ENCODE measurements at places on chromosomes 16 and 17.

DNA sequence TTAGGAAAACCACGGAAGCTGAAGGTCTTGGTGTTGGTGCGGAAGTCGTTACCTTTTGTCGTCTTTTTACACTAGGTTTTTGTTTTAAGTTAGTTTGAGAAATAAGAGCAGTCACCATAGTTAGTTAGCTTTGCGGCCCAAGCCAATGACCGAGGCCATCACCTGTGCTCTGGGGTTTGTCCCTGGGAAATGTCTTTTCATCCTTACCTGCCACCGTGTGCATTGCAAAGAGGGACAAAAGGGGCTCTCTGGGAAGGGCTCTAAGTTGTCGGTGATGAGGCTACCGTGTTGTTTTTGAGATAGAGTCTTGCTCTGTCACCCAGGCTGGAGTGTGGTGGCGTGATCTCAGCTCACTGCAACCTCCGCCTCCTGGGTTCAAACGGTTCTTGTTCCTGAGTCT, 49.8 kb downstream of the NDE1 start:
- DNase-seq: no peak

GRCh38 chr16:86949630-86950029, 367.6 kb downstream of the C16orf95 start:
- DNase-seq: no peak

DNA sequence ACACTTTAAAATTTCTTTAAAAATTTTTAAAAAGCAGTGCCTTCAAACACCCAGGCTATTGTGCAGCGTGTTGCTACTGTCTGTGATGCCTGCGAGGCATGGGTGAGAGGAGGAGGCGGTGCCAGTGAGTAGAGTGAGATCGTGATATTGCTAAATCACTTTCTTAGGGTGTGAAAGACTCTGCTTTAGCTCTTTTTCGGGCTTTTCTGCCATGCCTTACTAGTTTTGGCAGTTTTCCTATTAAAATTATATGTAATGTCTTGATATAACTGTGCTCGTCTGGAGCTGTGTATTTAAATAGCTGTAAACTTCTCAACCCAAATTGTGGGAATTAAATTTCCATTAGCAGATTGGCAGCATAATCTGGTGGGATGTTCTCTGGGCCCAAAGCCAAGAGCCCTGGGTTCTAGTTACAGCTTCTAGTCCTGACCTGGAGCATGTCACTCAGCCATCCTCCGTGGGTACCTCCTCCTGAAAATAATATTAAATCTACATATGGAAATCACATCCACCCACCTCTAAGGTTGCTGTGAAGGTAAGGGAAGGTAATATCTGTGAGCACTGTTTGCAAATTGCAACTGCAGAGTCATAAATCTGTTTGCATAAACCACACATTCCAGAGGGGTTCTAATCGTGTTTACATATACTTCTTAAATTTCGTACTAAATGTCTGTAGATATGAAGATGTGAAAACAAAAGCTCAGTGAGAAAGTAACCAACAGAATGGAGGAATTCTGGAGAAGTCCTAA, 264.3 kb upstream of the CACNG5 start:
- DNase-seq: no peak

- DNase-seq: peak; percentile 83
Measured at GRCh38 chr17:7435676-7436555, 681 bp downstream of the TMEM102 start.

GRCh38 chr16:17836868-17837602, 366.3 kb upstream of the XYLT1 start:
- DNase-seq: no peak

DNA sequence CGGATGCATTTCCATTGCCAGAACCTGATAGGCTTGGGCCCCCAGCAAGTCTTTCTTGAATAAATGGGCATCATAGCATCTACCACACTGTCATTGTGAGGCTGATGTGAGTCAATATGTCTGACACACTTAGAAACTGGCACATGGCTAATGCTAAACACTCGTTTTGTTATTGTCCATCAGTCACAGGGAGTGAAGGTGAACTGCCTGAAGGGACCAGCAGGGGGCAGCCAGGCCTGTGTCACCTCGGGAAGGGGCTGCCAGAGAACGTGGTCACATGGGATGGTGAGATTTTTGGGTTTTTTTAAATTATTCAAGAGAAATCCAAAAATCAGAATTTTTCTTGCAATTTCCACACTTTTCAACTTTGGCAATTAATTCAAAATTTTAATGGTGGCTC, 831 bp upstream of the RCVRN start:
- DNase-seq: no peak

DNA sequence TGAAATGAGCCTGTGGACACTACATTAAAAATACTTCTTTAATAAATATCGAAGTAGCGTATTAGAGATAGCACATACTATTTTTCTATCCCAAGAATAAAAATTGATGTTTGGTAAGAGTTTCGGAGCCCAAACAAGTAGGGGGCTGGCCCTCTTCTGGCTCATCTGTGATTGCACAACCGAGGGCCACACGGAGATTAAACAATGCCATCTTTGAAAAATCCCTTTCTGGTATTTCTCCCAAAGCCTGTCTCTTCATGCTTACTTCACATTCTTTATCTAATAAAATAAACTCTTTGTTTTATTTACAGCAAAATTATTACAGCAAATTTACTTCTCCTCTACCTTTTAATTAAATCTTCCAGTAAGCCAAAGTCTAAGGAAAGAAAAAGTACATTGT, 9.6 kb upstream of the MYH11 start:
- no peak for DNase-seq

DNA sequence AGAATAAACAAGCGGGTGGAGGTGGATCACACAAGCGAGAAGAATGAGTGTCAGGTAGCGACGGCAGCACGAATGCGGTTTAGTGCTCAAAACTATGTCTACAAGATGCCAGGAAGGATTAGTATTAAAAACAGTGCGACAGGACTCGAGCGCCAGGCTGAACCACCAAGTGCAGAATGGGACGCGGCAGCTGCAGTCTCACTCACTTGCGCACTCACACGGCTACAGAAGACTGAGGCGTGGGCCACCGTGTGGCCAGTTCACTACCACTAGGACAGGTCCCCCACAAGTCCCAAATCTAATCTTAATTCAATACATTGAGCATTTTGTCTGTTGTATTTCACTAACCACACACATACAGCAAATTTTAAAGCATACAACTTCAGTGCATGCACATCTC, 35.7 kb upstream of the TRAP1 start:
- DNase-seq: no peak

DNA sequence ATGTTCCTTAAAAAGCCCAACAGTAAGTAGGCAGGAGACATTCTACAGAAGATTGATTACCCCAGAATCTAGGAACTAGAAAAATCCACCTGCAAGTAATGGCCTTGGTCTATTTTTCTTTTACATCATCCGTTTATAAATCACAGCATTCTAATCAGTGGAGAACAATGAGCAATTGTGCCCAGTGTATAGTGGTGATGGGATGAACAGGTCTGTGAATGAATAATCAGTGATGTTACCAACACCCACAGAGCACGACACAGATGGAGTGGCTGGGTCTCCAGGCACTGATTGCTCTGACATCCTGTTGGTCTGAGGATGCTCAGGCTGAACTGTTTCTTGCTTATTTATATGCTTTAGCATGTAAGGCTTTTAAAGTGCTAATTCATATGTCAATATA, 1251.2 kb upstream of the CDH8 start:
- no peak for DNase-seq

DNA sequence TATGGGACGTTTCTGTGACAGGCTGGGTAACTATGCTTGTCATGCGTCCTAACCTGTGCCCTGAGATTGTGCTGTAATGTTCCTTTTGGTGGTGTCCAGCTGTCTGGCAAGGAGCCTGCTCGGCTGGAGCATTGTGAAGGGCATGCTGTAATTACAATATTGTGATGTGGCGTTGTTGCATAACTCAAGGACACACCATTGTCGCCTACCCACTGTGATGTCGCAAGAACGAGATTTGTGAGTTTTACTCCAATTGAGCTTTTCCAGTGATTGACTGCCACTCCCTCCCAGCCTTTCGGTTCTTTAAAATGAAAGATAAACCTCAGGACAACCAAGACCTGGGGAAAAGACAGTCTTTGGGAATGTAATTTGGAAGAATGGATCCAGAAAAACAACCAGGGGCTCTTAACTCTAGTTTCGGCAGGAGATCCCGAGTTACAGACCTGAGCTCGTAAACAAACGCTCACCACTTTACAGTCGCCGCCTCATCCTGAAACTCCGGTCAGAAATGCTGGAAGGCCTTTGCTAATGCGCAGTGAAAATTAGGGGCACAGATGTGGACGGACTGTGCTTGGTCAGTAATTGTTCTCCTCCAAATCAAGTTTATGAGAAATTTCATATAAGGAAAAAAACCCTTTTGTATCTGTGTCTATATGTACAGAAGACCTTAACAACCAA, 1.3 kb downstream of the ZNF750 start:
- no peak for DNase-seq

DNA sequence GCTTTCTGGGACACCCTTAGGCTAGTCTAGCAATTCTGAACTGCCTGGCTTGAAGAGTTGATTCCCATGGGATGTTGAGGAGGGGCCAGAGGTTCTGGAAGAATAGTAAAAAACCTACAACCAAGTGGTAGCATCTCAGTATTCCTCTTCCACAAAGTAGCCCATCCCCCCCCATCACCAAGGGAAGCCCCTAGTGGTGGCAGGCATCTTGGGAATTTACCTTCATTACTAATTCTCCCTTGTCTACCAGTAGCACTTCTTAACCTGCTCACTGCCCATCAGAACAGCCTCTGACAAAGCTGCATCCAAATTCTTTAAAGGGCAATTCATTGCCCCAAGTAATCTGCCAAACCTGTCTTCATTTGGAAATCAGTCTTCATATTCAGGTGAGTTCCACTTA, 12.8 kb upstream of the RAB11FIP4 start:
- DNase-seq: no peak

DNA sequence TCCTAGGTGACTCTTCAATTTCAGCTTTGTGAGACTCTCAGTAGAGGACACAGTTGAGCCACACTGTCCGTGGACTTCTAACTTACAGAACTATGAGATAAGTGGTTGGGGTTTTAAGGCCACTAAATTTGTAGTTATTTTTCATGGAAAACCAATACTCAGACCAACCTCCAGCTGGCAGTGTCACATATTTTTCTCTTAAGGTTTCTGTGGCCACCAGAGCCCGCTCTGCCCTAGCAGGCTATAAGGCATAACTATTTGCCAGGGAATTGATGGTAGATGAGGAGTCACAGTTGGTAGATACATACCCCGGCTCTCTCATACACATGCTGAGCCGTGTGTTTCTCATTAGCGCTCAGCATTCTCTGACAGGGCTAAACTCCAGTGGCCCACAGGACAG, 336.8 kb upstream of the MON1B start:
- no peak for DNase-seq

GRCh38 chr17:38867179-38867967, 2.5 kb upstream of the LASP1 start:
- peak; percentile 76 for DNase-seq

DNA sequence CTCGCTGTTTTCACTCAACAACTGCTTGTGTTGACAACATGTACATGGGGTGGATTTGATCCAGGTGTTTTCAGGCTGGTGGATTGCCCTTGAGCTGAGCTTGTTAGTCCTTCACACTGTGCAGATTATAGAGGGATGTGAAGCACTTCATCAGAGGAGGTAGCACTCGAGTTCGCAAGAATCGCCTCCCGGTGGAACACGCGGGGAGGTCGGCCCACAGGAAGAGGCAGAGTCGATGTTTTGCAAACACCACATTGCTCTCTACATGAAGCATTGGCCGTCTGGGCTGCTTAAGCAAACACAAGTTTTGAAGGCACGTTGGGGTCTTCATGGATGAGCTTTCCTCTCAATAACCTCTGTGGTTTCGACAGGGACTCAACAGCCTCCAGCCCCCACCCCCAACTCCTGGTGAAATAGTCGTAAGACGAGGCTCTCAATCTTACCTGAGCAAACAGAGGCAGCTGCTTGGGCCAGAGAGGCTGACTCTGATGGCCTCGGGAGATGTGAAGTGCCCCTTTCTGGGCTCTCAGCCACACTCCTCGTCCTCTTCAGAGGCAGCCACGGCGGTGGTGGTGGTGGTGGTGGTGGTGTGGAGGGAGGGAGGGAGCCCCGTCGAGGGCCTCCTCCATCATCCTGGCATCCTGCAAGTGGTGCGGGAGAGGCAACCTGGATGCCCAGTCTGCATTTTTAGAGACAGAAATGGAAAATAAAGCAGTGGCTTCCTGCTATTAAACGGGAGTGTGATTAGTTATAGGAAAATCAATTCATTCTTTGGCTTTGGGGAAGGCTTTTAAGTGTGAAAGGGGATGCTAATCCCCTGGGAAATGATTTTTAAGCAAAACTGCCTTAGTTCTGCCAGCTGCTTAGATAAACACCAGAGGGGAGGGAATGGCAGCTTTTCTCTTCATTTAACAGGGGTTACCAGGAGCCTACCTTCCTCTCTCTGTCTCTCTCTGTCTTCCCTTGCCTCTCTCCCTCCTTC, 552.5 kb upstream of the EEF2KMT start:
- no peak for DNase-seq

All from GM06990 (cell line).